ENCODE measurements at places on chromosomes 6 and 20. TPM values are rescaled to one million over a fixed set of nuclear protein-coding genes. Genes with fewer than 3 reads are reported as not detected.

The SENP6 gene
- 54.2 TPM for total RNA-seq

The HSPA12B gene
- total RNA-seq, result 12.5 TPM

The MAP7 gene
- 3.1 TPM for total RNA-seq

The LRRN4 gene
- total RNA-seq, result 0.08 TPM

The BACH2 gene
- 1.5 TPM for total RNA-seq

The GJA10 gene
- not detected for total RNA-seq

The SLC35D3 gene
- 0.08 TPM for total RNA-seq

The CCND3 gene
- 44.5 TPM for total RNA-seq

The PI16 gene
- total RNA-seq, result 25.9 TPM

The RIMS1 gene
- total RNA-seq, result 0.93 TPM

The HLA-DPA1 gene
- 28.8 TPM for total RNA-seq

The TAF11 gene
- 18.1 TPM for total RNA-seq

The SLC17A3 gene
- total RNA-seq, result not detected

All from left ventricle myocardium inferior (tissue), 1 donor.